ENCODE measurements at places on chromosomes 1 and 21.

- no peak for DNase-seq
These were observed 125.8 kb downstream of the PCBP3 start for GRCh38 chr21:45769294-45769693.

DNA sequence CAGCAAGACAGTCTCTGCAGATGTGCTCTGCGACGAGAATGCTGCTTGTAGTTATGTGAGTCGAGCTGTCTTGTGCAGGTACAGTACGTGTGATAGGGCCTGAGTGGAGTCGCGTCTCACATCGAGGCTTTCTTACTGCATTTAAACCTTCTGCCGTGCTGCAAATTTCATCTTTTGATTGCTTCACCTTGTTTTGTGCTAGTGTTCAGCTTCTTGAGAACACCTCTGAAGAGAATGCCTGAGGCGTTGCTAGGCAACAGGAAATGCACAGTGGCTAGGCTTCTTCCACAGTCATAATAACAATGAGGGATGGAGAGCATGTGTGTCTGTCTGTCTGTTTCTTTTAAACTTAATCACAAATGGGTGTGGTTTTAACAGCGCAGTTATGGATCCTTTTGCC, 52.9 kb downstream of the MRPS6 start:
- no peak for DNase-seq

DNA sequence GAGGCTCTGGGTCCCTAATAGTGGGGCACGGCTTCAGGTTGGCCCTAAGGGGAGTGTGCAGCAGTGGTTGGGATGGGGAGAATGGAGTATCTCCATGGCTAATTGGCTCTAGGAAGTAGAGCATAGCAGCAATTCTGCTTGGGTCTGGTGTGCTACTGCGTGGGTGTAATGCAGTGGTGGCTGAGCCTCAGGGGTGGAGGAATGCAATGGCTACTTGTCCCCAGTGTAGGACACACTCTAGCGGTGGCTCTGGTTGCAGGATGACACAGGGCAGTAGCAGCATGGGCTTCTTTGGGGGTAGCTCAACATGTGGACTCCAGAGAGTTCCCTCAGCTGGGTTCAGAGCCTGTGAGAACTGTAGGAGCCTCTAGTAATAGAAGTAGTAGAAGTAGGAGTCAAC, 91.2 kb upstream of the FAM78B start:
- no peak for DNase-seq

GRCh38 chr1:116415699-116416533, 42.9 kb downstream of the ATP1A1 start:
- no peak for DNase-seq

DNA sequence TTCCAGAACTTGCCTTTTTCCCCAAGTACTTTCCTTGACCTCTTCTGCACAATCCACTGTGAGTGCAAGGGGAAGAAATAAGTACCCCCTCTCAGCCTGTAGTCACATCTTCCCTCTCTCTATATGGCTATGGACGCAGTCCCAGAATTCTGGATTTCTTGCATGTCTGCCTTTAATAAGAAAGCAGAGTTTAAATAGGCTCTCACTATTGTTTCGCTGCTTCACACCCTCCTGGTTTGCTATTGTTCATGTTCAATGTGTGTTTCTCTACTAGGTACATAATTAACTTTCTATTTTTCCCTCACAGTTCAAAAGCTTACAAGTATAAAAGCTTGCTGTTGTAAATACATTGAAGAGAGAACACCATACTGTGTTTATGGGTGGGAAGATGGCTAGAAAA, 181.5 kb upstream of the C1orf105 start:
- no peak for DNase-seq

- no peak for DNase-seq
These were observed 18.6 kb upstream of the BCL10 start for GRCh38 chr1:85295006-85295431.

- no peak for DNase-seq
These were observed 48.9 kb downstream of the ATP6V1G3 start for GRCh38 chr1:198491596-198491995.

DNA sequence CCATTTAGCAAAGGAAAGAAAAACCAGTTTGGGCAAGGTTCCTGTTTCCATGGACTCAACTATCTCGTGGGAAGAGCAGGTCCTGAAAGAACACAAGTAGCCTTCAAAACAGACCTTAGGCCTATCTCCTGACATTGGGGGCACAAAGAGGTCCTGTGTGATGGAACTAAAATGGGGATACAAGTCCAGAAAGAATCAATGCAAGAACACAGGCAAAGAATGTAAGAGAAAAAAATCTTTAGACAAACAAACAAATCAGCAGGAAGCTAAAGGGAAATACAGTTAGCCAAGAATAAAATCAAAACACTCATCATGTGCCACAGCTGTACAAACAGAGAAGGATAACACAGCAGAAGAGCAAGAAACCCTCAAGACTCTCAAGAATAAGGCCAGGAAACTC, 28.2 kb downstream of the SLC30A10 start:
- no peak for DNase-seq

DNA sequence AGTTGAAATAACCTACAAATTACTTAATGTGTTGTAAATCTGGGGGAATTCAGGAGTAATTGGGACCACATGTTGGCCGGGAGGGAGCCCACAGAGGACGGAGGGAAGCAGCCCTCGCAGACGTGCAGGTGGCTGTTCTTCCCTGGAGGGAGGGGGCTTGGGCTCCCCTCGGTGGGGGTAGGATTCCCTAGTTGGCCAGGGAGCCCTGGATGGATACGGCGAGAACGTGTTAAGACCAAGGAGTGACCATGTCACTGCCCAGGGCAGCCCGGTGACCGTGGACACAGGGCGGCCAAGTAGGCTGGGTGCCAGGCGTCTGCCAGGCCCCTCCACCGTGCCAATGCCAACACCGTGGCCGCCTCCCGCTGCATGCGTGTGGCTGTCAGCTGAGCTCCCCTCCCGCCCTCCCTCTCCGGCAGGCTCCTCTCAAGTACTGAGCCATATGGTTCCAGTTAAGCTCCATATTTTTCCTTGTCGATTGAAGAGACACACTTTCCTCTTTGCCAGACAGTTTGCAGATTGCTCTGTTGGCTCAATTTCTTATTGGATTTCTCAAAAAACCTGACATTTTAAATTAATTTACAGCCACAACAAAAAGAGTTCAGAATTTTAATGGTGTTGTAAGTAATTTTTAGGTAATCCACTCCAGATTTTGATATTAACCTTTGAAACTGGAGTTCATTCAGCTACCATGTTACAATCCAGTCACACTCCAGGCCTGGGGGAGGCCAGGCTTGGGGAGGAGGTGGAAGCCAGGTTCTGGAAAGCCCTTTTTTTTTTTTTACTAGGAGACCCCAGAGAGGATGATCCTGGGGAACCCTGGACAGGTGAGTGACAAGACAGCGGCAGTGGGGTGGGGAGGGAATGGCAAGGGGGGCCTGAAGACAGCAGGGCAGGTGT, 71.2 kb downstream of the CASZ1 start:
- no peak for DNase-seq

- DNase-seq: no peak
These were observed 1.4 kb downstream of the DEPDC1 start for GRCh38 chr1:68495532-68495931.

DNA sequence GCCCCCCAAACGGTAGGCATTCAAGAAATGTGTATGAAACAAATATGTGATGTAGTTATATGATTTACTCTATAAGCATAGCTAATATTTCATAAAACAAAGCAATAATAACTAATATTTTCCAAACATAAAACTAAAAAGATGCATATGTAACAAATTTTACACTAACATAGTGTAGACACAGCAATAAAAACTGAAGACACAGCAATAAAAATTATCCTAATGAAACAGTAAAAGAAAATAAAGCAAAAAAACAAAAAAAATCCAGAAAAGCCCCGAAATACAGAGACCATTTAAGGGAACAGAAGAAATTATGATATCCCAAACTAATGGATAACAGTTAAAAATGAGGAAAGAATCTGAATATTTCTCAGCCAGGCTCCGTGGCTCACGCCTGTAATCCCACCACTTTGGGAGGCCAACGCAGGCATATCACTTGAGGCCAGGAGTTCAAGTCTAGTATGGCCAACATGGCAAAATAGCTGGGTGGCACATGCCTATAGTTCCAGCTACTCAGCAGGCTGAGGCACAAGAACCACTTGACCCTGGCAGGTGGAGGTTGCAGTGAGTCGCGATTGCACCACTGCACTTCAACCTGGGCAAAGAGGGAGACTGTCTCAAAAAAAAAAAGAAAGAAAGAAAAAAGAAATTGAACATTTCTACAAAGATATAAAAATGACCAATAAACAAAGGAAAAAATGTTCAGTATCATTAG, 38.2 kb upstream of the PSMG1 start:
- no peak for DNase-seq

- DNase-seq: no peak
These were observed 201.1 kb downstream of the PRDM2 start for GRCh38 chr1:13901039-13901438.

DNA sequence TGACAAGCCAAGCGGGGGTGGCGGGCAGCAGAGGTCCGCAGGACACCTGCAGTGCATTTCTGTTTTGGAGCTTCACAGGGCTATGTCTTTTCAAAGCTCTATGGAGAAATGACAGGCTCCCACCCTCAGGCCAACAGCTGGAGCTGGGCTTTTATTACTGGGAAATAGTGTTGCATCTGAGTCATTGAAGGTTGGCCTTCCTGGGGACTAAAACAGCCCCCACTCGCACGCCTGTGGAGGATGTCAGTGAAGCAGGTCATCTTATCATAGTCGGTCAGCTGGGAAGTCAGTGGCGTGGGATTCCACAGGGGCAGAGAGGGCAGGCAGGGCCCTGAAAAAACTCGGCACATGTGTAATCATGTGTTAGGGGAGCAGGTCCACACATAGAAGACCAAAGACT, 55.3 kb downstream of the NTPCR start:
- DNase-seq: no peak

GRCh38 chr1:236602171-236602570, 2.1 kb downstream of the HEATR1 start:
- no peak for DNase-seq

- no peak for DNase-seq
These were observed 94.2 kb upstream of the SERBP1 start for GRCh38 chr1:67524143-67525052.

DNA sequence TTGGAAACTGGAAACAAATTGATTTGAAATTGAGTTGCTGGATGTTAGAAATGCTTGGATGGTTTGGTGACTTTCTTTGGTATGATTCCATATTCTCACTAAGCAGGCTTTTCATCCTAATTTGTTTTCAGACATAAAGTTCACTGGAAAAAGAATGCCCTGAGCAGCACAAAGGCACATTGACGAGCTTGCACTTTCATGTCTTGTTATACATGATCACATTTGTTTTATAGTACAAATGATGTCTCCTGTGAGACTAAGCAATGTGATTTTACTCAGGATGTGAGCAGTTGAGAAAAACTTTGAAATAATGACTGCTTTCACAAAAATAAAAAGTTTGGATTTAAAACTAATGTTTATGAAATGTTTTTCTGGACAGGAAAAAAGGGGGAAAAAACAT, 63.6 kb downstream of the KCNT2 start:
- no peak for DNase-seq

- no peak for DNase-seq
These were observed 33.4 kb downstream of the NUCKS1 start for GRCh38 chr1:205716371-205717132.

- no peak for DNase-seq
These were observed 8.6 kb downstream of the PODN start for GRCh38 chr1:53070621-53071020.

- DNase-seq: no peak
These were observed 65.7 kb downstream of the TMCO4 start for GRCh38 chr1:19734056-19734455.

GRCh38 chr1:110443451-110443850, 7.5 kb upstream of the PROK1 start:
- DNase-seq: no peak

DNA sequence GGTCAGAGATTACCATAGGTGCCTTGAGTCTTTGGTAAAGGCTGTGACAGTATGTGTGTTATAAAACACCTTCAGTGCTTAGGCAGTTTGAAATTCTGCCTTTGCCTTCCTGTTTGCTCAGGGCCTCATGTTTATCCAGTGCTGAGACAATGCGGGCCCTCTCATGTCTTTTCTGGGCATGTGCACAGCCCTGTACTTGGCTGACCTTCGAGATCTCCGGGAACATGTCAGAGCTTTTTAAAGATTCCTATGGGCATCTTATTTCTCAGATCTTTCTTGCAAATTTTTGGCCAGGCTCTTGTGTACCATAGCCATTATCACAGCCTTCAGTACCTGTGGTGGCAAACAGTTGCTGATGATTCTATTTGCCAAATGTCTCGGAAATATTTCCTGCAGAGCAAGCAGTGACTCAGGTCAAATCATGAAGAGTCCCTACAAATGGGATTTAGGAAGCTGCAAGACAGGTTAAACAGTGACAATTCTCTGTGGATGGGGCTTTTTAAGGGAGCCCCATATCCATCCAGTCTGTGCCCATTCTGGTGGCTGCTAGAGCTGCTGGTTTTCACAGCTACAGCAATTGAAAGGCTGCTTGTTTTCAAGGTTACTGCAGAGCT, 42.1 kb downstream of the HOOK1 start:
- DNase-seq: no peak

- DNase-seq: no peak
These were observed 35.3 kb downstream of the DTL start for GRCh38 chr1:212070720-212071302.

GRCh38 chr21:44730028-44730395, 18.6 kb upstream of the TSPEAR start:
- no peak for DNase-seq

- DNase-seq: peak; percentile 41
These were observed 69.8 kb upstream of the HAO2 start for GRCh38 chr1:119298687-119299303.

GRCh38 chr1:173954179-173954578, 37.1 kb upstream of the SERPINC1 start:
- DNase-seq: no peak

- no peak for DNase-seq
These were observed 310.9 kb downstream of the SIPA1L2 start for GRCh38 chr1:232319072-232319471.

DNA sequence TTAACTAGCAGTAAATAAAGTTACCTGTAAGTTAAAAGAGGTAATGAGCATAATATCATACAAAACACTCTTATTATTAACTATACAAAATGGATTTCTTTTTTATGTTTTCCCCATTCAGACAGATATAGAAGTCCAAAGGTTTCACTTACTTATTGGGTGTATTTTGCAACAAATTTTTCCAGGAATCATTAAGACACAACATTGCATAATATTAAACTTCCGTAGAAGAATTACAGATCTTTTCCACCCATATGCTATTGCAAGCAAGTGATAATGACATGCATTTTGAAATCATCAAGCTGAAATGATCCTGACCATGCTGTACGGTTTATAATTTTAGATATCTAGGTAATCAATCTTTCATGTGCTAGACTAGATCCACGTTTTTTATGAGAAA, 957.0 kb downstream of the NCAM2 start:
- DNase-seq: no peak

Measured in Calu3 (cell line).